ENCODE measurements at places on chromosomes 6 and 20.
A peak's percentile ranks its signal among the peaks of the same experiment; 100 is the strongest.

DNA sequence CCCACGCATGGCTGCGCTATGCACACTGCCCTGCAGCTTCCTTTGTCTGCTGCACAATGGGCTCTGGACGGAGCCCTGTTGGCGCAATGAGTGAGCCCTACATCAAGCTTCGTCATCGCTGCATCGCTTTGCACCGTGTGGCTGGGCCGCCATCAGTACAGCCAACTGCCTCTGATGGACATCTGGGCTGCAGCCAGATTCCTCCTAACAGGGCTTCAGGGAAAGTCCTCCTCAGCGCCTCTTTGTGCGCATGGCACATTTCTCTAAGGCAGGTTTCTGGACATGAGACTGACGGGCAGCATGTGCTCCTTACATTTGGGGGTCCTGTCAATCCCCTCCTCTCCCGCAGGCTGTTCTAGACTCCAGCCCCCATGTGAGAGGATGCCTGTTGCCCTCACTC is 29.7 kb upstream of the ANGPT4 start:
- DNase-seq, result no peak

- no peak for DNase-seq
These were observed 12.8 kb upstream of the BPI start for GRCh38 chr20:38290829-38291814.

DNA sequence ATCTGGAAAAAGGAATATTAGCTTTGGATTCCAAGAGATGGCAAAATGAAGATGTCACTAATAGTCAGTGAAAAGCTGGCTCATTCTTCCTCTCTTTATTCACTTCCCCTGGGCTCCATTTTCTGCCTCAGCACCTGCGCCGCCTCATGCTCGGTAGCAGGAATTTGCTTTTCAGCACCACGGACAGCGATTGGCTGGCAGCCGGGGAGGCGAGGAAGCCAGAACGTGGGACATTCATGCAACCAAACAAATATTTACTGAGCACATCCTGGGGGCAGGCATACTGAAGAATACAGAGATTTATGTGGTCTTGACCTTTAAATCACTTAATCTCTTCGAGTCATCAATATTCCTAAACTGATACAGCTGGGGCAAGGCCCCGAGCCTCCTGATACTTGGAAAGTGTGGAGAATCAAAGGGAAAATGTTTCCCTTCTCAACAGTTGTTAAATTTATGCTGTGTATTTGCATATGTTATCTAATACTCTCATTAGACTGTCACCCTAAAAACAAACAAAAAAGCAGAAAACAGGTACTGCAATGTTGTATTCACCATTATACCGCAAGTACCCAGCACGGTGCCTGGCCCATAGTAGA is 12.1 kb upstream of the PDYN start:
- DNase-seq, result peak; percentile 51

GRCh38 chr6:35317483-35318195 is 20.0 kb downstream of the DEF6 start:
- no peak for DNase-seq

DNA sequence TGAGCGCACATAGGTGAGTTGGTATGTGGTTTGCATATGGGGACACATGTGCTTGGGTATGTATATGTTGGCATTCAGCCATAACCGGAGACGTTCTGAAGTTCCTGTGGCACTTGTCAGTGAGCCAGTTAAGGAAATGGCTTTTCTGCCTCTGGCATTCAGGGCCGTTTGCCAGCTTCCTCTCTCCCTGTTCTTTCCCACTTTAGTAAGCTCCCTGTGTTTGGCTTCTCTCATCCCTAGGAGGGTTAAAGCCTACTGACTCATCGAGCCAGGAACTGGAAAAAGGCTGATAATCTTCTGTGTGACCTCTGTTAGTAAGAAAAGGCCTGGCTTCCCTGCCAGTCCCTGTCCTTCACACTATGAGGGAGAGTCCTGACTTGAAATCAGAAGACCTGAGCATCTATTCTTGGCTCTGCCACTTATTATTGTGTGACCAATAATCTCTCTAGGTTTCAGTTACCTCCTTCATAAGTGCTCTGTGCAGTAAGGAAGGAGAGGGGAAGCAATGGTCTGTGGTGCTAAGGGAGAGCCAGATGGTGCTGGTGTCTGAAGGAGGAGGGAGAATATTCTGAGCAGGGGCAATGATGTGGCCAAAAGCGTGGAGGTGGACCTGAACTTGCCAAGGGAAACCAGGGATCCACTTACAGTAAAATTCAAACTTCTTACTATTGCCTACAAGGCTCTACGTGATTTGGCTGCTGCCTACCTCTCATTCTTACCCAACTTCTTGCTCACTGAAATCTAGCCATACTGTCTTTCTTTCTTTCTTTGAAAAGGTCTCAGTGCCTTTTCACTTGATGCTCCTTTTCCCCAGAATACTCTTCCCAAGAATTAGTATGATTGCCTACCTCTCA is 31.4 kb downstream of the ACSS2 start:
- no peak for DNase-seq

GRCh38 chr6:44387346-44388134 is at the start of gene CDC5L:
Gene CDC5L, plus strand, starts transcription at chr6:44387706. Its CDS starts 118 bp downstream, at chr6:44387824.
- DNase-seq, result peak; percentile 97

GRCh38 chr20:5402903-5403531 is 86.3 kb upstream of the PROKR2 start:
- peak; percentile 31 for DNase-seq

GRCh38 chr20:37571033-37571432 is 43.4 kb upstream of the BLCAP start:
- no peak for DNase-seq

DNA sequence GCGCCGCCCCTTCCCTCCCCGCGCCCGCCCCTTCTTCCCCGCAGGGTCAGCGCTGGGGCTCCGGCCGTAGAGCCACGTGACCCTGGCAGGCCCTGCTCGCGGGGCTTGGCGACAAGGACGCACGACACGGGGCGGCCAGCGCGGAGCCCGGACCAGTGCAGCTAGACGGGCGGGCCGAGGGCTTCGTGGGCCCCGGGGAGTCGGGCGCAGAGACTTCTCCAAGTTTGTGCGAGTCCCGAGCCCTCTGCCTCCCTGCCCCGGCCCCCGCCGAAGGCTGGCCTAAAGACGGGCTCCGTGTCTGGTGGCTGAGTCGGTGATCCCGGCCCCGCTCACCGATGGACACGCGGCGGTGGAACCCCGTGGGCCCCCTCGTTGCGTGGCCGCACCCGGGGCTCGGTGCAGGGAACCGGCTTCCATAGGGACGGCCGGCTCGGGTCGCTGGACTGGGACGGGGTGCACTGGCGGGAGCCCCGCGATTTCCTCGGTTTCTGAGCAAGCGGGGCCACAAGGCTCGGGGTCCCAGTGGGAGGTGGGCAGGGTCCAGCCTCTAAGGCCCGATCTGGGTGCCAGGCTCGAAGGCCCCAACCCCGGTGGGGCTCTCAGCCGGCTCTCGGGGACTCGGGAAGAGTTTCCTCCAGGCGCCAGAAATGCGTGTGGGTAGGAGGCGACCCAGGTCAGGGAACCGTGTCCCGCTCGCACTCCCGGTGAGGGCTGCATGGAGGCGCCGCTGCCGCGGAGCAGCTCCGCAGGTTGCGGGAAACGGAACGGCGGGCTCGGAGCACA is 452 bp upstream of the GATA5 start:
- DNase-seq, result no peak

- DNase-seq, result no peak
These were observed 4.5 kb downstream of the PHF3 start for GRCh38 chr6:63640062-63640461.

GRCh38 chr6:144033816-144034735 is 26.0 kb upstream of the PLAGL1 start:
- no peak for DNase-seq

All from GM13977 (cell line).